Activated CD8-positive, alpha-beta T cell treated with anti-CD3 and anti-CD28 coated beads, Interleukin-2, amount 10 ng/mL, durations not matched to agents 7 days and 5 days (primary cell): ENCODE measurements at places on chromosomes 3 and 15.
A peak's percentile ranks its signal among the peaks of the same experiment; 100 is the strongest.

DNA sequence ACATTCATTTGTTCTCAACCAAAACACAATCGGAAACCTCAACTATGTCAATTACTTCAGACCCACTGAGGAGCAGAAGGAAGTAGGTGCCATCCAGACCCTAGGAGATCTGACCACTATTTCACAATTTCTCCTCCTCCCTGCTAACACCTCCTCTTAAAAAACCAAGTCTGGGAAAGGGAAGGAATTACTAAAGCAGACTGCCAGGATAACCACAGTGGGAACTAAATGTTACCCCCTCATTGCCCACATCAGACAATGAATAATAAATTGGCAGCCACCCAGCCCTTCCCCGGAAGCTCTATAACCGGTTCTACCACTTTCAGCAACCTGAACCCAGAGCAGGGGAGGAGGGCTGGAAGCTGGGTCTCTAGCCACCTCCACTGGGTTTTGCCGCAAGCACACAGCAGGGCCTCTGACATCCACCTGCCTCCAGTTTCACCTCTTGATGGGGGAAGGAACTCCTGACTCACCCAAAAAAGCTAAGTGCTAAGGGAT lies 17.6 kb downstream of the C15orf62 start:
- H3K4me1 ChIP-seq, result peaks cover 30% of the 10 kb centered on the region
- H3K36me3 ChIP-seq, result peaks cover 4% of the 10 kb centered on the region
- H3K27ac ChIP-seq, result peak overlapping the region; percentile 68
- no peak overlapping the region for H3K4me3 ChIP-seq
- H3K27me3 ChIP-seq, result no peaks in the 10 kb centered on the region
- DNase-seq, result peak; percentile 68

DNA sequence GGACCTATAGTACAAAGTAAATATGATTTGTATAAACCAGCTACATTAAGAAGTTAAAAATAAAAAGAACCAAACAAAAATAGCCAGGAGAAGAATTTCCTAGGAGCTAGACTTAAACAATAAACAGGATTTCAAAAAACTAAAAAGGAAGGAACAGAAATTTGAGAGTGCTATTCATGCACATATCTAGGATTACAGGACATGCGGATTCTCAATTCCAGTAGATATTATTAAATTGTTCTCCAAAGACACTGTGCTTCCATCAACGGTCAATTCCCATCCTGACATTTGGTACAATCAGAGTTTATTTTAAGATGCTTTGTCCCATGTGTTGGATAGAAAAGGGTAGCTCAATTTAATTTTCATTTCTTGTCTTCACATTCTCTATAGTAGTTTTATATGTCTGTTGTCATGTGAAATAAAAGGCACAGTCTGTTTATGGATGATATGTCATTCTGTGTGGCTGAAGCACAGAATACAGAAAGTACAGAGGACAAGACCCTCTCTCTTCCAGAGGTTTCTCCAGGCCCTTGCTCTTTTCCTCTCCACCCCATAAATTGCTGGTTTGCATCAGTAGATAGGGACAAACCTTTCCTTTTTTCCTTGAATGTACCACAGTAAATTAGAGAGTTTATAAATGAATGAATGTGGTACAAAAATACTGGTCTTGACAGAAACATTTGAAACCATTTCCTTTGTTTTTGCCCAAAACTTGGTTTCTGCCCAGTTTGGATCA lies 3.5 kb downstream of the PLOD2 start:
- DNase-seq, result no peak
- H3K4me3 ChIP-seq, result no peak overlapping the region
- H3K36me3 ChIP-seq, result no peaks in the 10 kb centered on the region
- H3K27me3 ChIP-seq, result peaks cover 39% of the 10 kb centered on the region
- H3K27ac ChIP-seq, result no peak overlapping the region

DNA sequence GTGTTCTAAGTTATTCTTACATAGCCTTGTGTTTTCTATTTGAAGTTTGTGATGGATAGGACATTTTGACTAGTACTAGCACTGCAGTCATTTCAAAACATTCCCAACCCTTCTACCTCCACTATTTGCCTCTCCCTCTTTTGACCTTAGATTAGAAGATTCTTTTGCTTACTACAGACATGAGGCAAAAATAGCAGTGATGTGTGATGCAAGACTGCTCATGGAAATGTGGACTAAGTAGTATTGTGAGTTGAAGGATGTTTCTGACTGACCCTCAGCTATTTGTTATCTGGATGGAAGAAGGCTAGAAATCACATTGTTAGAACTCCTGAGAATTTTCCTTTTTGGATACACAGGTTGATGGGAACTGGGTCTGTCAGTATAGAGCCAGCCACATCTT lies 45.9 kb downstream of the ATP2C1 start:
- H3K4me3 ChIP-seq, result no peak overlapping the region
- H3K27me3 ChIP-seq, result no peaks in the 10 kb centered on the region
- no peaks in the 10 kb centered on the region for H3K4me1 ChIP-seq
- peaks cover 35% of the 10 kb centered on the region for H3K36me3 ChIP-seq

DNA sequence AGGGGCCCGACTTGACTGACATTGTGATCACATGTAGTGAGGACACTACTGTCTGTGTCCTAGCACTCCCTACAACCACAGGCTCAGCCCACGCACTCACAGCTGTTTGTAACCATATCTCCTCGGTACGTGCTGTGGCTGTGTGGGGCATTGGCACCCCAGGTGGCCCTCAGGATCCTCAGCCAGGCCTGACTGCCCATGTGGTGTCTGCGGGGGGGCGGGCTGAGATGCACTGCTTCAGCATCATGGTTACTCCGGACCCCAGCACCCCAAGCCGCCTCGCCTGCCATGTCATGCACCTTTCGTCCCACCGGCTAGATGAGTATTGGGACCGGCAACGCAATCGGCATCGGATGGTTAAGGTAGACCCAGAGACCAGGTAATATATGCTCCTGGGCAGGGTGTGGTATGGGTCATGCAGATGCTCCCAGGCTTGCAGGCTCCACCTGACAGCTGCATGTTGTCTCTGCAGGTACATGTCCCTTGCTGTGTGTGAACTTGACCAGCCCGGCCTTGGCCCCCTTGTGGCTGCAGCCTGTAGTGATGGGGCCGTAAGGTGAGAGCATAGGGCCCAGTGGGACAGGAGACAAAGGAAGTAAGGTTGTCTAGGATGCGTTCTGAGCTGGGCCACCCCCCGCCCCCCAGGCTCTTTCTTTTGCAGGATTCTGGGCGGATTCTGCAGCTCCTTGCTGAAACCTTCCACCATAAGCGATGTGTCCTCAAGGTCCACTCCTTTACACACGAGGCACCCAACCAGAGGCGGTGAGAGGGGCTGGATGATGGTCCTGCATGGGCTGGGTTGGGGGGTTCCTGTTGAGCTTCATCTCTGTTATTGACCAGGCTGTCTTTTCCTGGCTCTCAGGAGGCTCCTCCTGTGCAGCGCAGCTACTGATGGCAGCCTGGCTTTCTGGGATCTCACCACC lies 4.4 kb downstream of the DALRD3 start:
- peaks cover 34% of the 10 kb centered on the region for H3K4me1 ChIP-seq
- H3K4me3 ChIP-seq, result no peak overlapping the region
- DNase-seq, result peak; percentile 67
- no peak overlapping the region for H3K27ac ChIP-seq
- peaks cover 43% of the 10 kb centered on the region for H3K36me3 ChIP-seq

DNA sequence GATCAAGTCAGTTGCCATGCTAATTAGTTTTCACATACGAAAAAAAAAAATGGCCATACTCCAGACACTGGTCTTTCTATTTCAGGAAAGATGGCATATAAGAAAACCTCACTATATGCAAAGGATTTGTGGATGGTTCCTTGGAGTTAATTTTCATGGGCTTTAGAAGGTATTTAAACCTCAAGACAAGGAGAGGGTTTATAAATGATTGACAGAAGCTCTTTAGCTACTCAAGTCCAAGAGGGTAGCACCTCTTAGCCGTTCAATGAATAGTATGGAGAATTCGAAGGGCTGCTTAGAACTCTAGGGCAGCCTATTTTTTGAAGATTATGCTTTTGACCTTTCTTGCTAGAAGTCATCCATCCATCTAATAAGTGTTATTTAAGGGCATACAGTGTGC lies 41.7 kb downstream of the RBMS3 start:
- H3K36me3 ChIP-seq, result no peaks in the 10 kb centered on the region
- no peak for DNase-seq
- no peaks in the 10 kb centered on the region for H3K27me3 ChIP-seq
- H3K4me1 ChIP-seq, result peaks cover 2% of the 10 kb centered on the region
- no peak overlapping the region for H3K27ac ChIP-seq
